ENCODE measurements at places on chromosomes 4 and X. TPM values are rescaled to one million over a fixed set of nuclear protein-coding genes. Genes with fewer than 3 reads are reported as not detected.

ASB11 gene
- total RNA-seq, result not detected

AVPR2 gene
- total RNA-seq, result not detected

SPOCK3 gene
- 0.51 TPM for total RNA-seq

FAM156A gene
- total RNA-seq, result 19.7 TPM

UGT2A2 gene
- not detected for total RNA-seq

SMC1A gene
- 100 TPM for total RNA-seq

CSN1S1 gene
- not detected for total RNA-seq

FHDC1 gene
- 6.0 TPM for total RNA-seq

CPZ gene
- not detected for total RNA-seq

TRAM1L1 gene
- 1.6 TPM for total RNA-seq

PCSK1N gene
- 53.3 TPM for total RNA-seq

SMARCA5 gene
- total RNA-seq, result 47.8 TPM

PNMA3 gene
- total RNA-seq, result not detected

- peaks cover 15% of the 10 kb centered on the region for H3K27me3 ChIP-seq
- no peak overlapping the region for H3K27ac ChIP-seq
- H3K4me3 ChIP-seq, result no peak overlapping the region
These were observed 112.3 kb upstream of the IL13RA1 start for GRCh38 chrX:118615141-118615540.

GRCh38 chr4:134200811-134201215 is 776 bp downstream of the PABPC4L start:
- H3K27me3 ChIP-seq, result no peaks in the 10 kb centered on the region
- no peak overlapping the region for H3K27ac ChIP-seq
- no peak overlapping the region for H3K4me3 ChIP-seq
- no peaks in the 10 kb centered on the region for H3K36me3 ChIP-seq
- no peak for DNase-seq

DNA sequence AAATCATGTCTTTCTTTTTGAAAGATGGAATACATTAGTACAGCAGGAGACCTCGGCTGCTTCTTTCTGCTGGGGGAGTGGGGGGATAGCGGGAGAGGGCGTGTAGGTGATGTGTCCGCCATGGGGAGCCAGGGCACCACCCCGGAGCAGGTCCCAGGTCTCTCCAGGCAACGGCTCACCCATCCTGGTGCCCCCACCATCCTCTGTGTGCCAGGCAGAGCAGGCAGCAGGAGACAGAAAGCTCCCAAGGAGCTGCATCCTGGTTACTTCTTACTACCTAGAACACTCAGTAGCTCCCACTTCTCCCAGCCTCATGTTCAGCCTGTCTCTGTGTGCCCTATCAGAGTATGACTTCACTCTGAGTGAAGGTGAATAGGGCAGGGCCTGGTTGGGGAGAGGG is 23.6 kb downstream of the TNIP2 start:
- DNase-seq, result no peak
- H3K27me3 ChIP-seq, result no peaks in the 10 kb centered on the region
- H3K36me3 ChIP-seq, result peaks cover 32% of the 10 kb centered on the region
- no peak overlapping the region for H3K4me3 ChIP-seq
- H3K4me1 ChIP-seq, result no peaks in the 10 kb centered on the region
- no peak overlapping the region for H3K27ac ChIP-seq

GRCh38 chrX:1222531-1223241 is 10.2 kb upstream of the CRLF2 start:
- no peak overlapping the region for H3K4me3 ChIP-seq
- H3K4me1 ChIP-seq, result no peaks in the 10 kb centered on the region
- no peaks in the 10 kb centered on the region for H3K36me3 ChIP-seq
- H3K27ac ChIP-seq, result no peak overlapping the region

- no peaks in the 10 kb centered on the region for H3K27me3 ChIP-seq
- no peaks in the 10 kb centered on the region for H3K4me1 ChIP-seq
- no peaks in the 10 kb centered on the region for H3K36me3 ChIP-seq
- no peak overlapping the region for H3K4me3 ChIP-seq
These were observed 782.2 kb downstream of the ARAP2 start for GRCh38 chr4:35461931-35462659.

DNA sequence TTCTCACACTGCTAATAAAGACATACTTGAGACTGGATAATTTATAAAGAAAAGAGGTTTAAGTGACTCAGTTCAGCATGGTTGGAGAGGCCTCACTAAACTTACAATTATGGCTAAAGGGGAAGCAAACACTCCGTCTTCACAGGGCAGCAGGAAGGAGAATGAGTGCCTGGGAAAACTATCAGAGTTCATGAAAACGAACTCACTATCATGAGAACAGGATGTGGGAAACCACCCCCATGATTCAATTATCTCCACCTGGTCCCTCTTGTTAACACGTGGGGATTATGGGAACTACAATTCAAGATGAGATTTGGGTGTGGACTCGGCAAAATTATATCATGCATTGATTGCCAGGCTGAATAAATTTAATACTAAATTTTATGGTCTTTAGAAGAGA is 592.7 kb downstream of the GRXCR1 start:
- H3K4me3 ChIP-seq, result no peak overlapping the region
- H3K27me3 ChIP-seq, result no peaks in the 10 kb centered on the region
- H3K36me3 ChIP-seq, result no peaks in the 10 kb centered on the region
- no peaks in the 10 kb centered on the region for H3K4me1 ChIP-seq
- no peak overlapping the region for H3K27ac ChIP-seq

- no peak for DNase-seq
- H3K27ac ChIP-seq, result no peak overlapping the region
- peaks cover 13% of the 10 kb centered on the region for H3K4me1 ChIP-seq
- H3K36me3 ChIP-seq, result peaks cover 24% of the 10 kb centered on the region
- H3K27me3 ChIP-seq, result peaks cover 10% of the 10 kb centered on the region
These were observed 4.6 kb upstream of the RS1 start for GRCh38 chrX:18676470-18676869.

DNA sequence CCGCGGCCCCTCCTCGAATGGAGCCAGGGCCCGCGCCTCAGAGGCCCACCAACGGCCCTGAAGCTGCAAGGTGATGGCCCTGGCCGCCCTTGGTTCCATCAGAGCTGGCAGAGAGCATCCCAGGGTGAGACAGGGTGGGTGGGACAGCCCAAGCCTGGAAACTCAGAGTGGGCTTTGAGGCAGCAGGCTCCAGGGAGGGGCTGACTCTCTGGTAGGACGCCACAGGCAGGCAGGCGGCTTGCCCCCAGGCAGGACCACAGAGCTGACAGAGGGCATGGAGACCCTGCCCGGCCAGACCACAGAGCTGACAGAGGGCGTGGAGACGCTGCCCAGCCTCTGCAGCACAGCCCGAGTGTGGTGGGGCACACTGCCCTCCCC is 4.8 kb downstream of the MYL5 start:
- no peaks in the 10 kb centered on the region for H3K27me3 ChIP-seq
- H3K4me1 ChIP-seq, result peaks cover 9% of the 10 kb centered on the region
- no peak for DNase-seq
- no peak overlapping the region for H3K27ac ChIP-seq

GRCh38 chr4:107654694-107655093 is 65.3 kb downstream of the PAPSS1 start:
- no peak overlapping the region for H3K27ac ChIP-seq
- no peaks in the 10 kb centered on the region for H3K4me1 ChIP-seq
- H3K27me3 ChIP-seq, result no peaks in the 10 kb centered on the region
- DNase-seq, result no peak
- no peak overlapping the region for H3K4me3 ChIP-seq

DNA sequence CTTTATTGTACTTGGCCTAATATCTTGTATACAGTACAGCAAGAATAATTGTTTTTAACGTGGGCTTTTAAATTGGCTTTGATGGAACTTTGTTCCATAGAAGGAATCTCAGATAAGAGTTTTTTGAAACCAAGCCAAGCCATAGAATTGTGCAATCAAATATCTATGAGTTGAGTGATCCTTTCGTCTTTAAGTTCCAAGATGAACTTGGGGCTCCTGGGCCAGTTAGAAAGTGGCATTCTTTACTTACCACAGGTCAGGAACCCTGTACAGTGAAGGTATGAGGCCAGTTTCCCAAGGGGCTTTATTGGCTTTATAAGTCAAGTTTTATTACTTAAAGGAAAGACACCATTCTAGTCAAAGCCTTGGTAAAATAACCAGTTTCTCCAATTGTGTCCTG is 2104.2 kb downstream of the PCDH7 start:
- H3K27ac ChIP-seq, result no peak overlapping the region
- no peak overlapping the region for H3K4me3 ChIP-seq
- no peaks in the 10 kb centered on the region for H3K4me1 ChIP-seq
- no peaks in the 10 kb centered on the region for H3K27me3 ChIP-seq

GRCh38 chr4:152289941-152290340 is 246.0 kb downstream of the FBXW7 start:
- no peak overlapping the region for H3K4me3 ChIP-seq
- no peaks in the 10 kb centered on the region for H3K4me1 ChIP-seq
- H3K27me3 ChIP-seq, result no peaks in the 10 kb centered on the region
- no peak for DNase-seq
- H3K27ac ChIP-seq, result no peak overlapping the region

DNA sequence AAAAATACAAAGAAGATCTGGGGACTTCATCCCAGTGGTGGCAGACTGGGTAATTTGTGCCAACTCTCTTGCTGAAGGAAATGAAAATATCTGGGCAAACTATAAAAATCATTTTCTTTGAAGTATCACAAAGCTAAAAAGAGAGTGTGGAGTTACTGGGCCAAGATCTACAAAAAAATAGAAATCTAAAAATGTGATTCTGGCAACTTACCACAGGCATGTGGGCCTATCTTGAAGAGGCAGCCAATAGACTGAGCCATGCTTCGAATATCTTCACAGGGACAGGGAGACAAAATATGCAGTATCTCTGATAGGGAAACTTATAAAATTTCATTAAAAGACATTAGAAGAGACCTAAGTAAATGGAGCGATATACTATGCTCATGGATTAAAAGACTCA is 168.8 kb downstream of the RCHY1 start:
- H3K36me3 ChIP-seq, result no peaks in the 10 kb centered on the region
- H3K27me3 ChIP-seq, result peaks cover 5% of the 10 kb centered on the region
- H3K27ac ChIP-seq, result no peak overlapping the region
- DNase-seq, result no peak
- H3K4me1 ChIP-seq, result no peaks in the 10 kb centered on the region
- H3K4me3 ChIP-seq, result no peak overlapping the region

DNA sequence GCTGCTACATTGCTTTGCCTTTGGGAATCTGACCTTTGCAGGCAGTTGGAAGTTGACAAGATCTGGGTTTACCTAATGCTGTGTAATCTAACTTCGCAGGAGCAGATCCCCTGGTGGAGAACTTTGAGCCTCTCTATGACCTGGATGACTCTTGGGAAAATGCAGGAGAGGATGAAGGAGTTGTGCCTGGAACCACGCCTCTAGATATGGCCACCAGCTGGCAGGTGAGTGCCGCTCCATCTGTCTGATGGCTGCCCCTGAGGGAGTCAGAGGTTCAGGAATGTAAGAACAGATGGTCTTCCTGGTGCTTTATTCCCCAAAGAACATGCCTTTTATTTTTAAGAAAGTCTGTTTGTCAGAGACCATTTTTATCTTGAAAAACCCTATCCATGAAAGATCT is 109.3 kb downstream of the NFKB1 start:
- H3K36me3 ChIP-seq, result peaks cover 40% of the 10 kb centered on the region
- DNase-seq, result no peak
- H3K4me1 ChIP-seq, result no peaks in the 10 kb centered on the region
- no peak overlapping the region for H3K4me3 ChIP-seq
- no peak overlapping the region for H3K27ac ChIP-seq
- H3K27me3 ChIP-seq, result no peaks in the 10 kb centered on the region

- no peak overlapping the region for H3K27ac ChIP-seq
- no peak overlapping the region for H3K4me3 ChIP-seq
- H3K27me3 ChIP-seq, result no peaks in the 10 kb centered on the region
- DNase-seq, result no peak
These were observed 359.5 kb upstream of the FGF16 start for GRCh38 chrX:77087529-77088169.

GRCh38 chr4:145956288-145956890 is 17.8 kb upstream of the ZNF827 start:
- peaks cover 5% of the 10 kb centered on the region for H3K36me3 ChIP-seq
- H3K27ac ChIP-seq, result no peak overlapping the region
- H3K27me3 ChIP-seq, result no peaks in the 10 kb centered on the region

GRCh38 chr4:86487738-86488348 is 106.3 kb upstream of the PTPN13 start:
- H3K27me3 ChIP-seq, result no peaks in the 10 kb centered on the region
- no peaks in the 10 kb centered on the region for H3K36me3 ChIP-seq
- H3K27ac ChIP-seq, result no peak overlapping the region
- H3K4me1 ChIP-seq, result no peaks in the 10 kb centered on the region
- DNase-seq, result no peak
- H3K4me3 ChIP-seq, result no peak overlapping the region

DNA sequence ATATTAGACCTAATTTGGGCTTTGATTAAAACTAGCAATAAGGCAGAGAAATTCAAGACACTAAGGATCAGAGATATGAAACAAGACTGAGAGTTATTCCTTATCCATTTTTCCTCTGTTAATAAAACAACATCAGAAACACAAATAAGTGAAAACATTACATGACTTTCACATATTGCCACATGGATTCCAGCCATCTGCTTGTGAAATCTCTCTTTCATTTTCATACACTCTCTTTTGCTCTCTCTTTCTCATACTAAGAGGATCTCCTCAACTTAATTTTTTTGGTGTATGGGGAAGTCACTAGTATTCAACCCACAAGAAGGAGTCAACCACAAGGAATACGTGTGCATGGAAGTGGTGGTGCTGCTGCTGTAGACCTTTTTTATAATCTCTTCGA is 183.0 kb downstream of the LDB2 start:
- DNase-seq, result no peak
- H3K36me3 ChIP-seq, result no peaks in the 10 kb centered on the region
- no peaks in the 10 kb centered on the region for H3K27me3 ChIP-seq
- H3K27ac ChIP-seq, result no peak overlapping the region
- no peak overlapping the region for H3K4me3 ChIP-seq

GRCh38 chrX:153845195-153845594 is 14.9 kb upstream of the PDZD4 start:
- no peak overlapping the region for H3K4me3 ChIP-seq
- H3K4me1 ChIP-seq, result no peaks in the 10 kb centered on the region
- no peak for DNase-seq
- H3K27ac ChIP-seq, result no peak overlapping the region
- peaks cover 51% of the 10 kb centered on the region for H3K27me3 ChIP-seq
- H3K36me3 ChIP-seq, result no peaks in the 10 kb centered on the region

GRCh38 chr4:99390055-99390454 is 37.5 kb upstream of the ADH1C start:
- no peaks in the 10 kb centered on the region for H3K27me3 ChIP-seq
- no peak for DNase-seq
- no peak overlapping the region for H3K4me3 ChIP-seq
- H3K4me1 ChIP-seq, result no peaks in the 10 kb centered on the region
- no peak overlapping the region for H3K27ac ChIP-seq

DNA sequence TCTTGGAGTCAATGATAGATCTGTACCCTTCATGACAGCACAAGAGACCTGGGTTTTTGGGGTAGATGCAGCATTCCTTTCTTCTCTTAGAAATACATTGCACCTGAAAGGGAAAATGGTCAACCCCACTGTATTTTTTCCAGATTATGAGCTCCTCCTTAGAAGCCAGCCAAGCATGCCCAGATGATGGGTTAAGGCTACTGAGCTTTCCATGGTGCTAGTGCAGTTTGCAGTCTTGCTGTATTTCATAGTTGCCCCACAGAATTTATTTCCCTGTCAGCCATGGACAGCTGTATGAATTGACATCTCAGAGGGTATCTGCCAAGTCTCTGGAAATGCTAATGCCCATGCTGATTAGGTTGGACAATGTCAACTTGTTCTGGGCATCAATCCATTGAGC is 73.7 kb upstream of the H2AZ1 start:
- H3K36me3 ChIP-seq, result no peaks in the 10 kb centered on the region
- no peak for DNase-seq
- no peak overlapping the region for H3K4me3 ChIP-seq

GRCh38 chrX:116490104-116490503 is 27.3 kb upstream of the CT83 start:
- H3K4me3 ChIP-seq, result no peak overlapping the region
- no peak overlapping the region for H3K27ac ChIP-seq
- DNase-seq, result no peak
- no peaks in the 10 kb centered on the region for H3K27me3 ChIP-seq
- no peaks in the 10 kb centered on the region for H3K36me3 ChIP-seq

Data from Calu3 (cell line).